ENCODE measurements at places on chromosomes 7 and 10.

DNA sequence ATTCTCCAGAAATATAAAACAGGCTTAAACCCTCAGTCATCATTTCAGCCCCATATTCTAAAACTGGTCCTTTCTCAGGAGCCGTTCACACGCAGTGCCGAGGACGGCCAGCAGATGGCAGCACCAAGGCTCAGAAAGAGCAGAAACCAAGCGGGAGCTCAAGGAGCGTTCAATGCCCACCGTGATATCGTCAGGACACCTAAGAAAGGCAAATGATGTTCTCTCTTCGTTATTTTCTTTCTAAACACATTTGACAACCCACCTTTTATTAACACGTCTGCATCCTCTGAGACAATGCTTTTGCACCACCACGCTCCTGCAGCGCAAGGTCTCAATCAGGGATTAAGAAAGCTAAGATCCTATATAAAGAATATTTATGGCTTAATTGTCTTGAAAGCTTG lies 45.7 kb upstream of the RBM33 start:
- DNase-seq, result peak; percentile 57

DNA sequence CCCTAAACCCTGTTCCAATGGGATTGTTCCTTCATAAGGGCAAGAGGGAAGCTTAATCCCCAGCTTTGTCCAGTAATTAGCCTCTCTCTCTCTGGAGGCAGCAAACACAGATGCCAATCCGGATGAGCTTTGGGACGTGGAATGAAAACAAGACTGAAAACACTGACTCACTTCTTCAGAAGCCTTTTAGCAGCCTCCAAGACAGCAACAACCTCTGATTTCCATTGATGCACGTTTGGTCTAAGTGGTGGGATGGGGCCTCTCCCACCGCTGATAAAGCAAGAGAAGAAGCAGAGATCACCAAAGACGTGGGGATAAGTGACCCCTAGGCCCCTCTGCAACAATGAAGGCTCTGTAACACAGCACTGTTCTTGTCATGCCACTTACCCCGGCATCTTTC lies 5.8 kb upstream of the GFRA1 start:
- no peak for DNase-seq

DNA sequence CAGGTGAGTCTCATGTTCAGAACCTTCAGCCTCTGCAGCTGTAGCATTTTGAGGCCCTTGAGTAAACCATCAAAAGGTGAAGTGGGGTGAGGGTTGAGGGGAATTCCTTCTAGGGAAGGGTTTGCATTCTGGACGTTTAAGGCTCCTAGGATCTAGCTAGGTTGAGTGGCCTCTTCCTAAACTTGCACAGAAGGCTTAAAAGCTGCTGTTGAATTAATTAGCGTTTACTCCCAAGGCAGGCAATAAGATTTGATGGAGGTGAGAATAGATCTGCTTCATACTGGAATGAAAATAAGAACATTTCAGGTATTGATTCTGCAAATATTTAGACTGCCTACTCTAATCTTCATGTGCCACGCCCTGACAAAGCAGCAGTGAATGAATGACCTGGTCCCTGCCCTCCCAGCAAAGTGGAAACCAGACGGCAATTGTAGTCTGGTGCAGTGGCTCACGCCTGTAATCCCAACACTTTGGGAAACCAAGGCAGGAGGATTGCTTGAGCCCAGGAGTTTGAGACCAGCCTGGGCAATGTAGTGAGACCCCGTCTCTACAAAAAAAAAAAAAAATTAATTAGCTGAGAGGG lies 11.4 kb upstream of the KPNA7 start:
- no peak for DNase-seq

- DNase-seq, result no peak
Observed at GRCh38 chr7:4962872-4963775, 4.1 kb upstream of the MMD2 start.

Data from activated CD8-positive, alpha-beta memory T cell treated with anti-CD3 and anti-CD28 coated beads for 4 hours (primary cell).